ENCODE measurements at places on chromosomes 2 and 18.

GRCh38 chr2:179891237-179891636, 29.8 kb upstream of the ZNF385B start:
- no peak for DNase-seq

GRCh38 chr18:36809590-36810381, 19.0 kb downstream of the TPGS2 start:
- peak; percentile 47 for DNase-seq

DNA sequence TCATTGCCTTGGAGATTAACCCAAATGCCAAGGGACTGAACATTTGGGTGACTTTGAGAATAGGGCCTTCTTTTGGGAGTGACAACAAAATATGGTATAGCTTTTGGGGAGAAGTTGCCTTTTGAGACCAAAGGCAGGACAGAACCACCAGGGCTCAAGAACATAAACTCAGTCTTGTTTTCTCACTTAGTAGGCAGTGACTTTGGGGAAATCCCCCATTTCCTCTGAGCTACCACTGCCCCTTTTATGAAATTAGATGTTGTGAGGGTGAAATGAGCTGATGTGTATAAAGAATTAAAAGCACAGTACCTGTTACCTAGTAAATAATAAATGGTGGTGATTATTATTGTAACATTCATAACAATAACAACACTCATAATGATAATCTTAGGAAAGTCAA, 36.5 kb downstream of the GPD2 start:
- DNase-seq: no peak

DNA sequence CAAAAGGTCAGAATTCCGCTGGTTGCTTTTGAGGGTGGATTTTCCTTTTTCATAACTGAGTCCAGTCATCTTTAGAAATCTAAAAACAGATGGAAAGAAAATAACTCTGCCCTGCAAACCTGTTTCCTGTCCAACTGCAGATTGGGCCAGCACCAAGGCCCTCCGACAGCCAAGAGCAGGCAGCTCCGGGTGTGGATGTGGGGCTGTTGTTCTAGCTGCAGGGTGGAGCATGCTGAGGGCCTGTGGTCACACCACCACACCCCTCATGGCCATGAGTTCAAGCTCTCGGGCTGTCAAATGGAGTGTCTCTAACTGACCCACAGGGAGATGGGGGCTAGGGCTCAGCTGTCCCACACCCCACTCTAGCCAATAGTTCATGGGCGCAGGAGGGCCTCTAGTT, 69.3 kb upstream of the BZW1 start:
- no peak for DNase-seq

- DNase-seq: no peak
Measured at GRCh38 chr2:199405241-199405640, 52.5 kb downstream of the SATB2 start.

GRCh38 chr2:13050764-13051163, 334.0 kb downstream of the TRIB2 start:
- DNase-seq: no peak

DNA sequence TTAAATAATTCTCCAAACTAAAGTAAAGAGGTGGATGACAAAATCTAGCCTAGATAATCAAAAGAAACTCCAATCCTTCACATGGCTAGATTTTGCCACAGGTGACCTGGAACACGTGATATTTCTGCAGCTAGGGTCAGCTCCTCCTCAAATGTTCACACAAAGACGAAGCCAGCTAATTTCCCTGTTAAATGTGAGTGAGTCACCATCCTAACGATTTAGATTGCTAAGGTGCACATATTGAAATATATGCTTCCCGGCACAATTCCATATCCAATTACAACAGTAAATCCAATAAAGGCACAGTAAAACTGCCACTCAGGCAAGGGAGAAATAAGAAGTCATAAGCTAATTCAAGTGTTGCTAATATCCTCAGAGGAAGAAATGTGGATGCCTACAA, 28.7 kb downstream of the IKZF2 start:
- no peak for DNase-seq

DNA sequence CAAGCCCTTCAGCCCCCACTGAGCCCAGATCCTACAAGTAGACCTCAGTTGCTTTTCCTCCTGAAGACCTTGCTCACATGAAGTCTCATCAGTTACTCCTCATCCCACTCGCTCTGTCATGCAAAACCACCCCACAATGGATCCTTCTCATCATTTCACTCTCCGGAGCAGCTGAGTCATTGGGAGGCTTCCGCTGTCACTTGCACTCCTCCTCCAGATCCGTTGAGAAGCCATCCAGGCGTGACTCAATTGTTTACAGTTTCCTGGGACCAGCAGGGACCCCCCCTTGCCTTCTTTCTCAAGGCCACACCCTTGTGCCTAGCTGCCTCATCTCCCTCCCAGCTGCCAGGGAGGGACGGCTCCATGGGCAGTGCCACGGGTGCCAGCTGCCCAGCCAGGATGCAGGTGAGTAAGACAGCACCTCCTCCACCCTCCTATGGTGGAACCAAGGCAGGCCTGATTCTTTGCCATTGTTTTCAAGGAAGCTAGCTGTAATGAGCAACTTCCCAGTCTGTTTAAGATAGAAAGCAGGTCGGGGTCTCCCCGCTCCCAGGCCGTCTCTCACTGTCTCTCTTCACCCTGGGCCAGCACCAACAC, 16.3 kb downstream of the GPR55 start:
- DNase-seq: no peak

DNA sequence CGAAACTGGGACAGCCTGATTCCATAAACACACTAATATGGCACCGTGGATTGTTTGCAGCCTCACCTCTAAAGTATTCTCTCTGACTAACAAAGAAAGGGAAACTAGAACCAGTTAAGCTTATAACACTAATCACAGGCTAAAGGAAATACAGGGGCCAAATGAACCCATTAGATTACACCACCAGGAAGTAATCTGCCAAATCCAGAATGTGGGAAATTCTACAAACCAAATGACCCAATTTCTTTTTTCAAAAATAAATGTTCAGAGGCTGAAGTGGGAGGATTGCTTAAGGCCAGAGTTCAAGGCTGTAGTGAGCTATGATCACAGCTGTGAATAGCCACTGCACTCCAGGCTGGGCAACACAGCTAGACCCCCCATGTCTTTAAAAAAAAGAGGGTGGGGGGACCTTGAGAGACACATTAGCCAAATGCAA, 1.5 kb upstream of the MPPE1 start:
- DNase-seq: no peak

GRCh38 chr2:177882501-177882900, 190.1 kb downstream of the PDE11A start:
- no peak for DNase-seq

DNA sequence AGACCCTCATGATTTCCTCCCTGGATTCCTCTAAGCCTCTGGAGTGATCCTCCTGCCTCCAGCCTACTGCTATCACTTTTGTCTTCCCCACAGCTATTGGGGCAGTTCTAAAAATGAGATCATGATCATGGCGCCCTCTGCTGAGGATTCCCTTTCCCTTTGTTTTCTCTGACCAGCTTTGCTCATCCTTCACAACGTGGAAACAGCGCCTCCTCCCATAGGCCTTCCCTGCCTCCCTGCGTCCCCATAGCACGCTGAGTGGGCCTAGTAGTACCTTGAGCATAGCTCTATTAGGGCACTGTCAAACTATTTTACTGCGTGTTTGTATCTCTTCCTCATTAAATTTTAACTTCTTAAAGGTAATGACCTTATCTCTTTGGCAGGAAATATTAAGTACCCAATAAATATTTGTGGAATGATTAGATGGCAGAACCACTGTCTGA, 207.0 kb upstream of the FANCL start:
- peak; percentile 43 for DNase-seq

- peak; percentile 92 for DNase-seq
Measured at GRCh38 chr2:191499874-191500565, 177.9 kb upstream of the NABP1 start.

DNA sequence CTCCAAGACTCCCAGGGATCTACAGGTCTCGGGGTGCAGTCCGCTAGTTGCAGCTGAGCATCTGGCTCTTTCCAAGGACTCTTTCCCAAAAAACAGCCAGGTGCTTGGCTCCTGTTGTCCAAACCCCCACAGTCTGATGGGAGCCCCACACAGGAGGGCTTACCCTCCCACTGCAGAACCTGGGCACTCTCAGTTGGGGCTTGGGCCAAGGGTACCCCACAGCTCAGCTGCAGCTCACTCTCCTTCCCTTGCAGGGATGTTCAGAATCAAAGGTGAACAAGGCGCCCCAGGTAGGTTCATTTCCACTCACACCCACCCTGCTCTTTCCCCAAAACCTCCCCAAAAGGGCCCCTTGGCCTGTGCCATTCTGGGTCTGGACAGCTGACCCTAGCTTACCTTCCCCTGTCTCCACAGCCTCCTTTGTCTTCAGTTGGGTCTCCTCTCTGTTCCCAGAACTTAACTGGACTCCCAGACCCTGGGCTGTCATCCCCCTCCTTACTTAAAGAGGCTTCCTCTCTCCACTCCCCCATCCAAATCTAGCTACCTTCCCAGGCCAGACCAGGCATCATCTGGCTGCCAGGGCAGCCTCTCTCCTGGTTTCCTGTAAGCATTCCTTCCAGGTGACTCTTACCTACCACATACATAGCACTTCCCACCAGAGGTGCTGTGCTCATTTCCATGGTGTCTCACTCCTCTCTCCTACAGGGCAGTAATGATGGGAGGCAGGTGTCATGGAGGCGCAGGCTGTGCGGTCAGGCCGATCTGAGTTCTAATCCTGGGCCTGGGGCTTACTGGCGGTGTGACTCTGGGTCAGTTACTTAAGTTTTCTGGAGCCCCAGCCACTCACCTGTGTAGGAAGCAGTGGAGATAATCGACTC, 29.5 kb downstream of the MARCO start:
- DNase-seq: no peak

DNA sequence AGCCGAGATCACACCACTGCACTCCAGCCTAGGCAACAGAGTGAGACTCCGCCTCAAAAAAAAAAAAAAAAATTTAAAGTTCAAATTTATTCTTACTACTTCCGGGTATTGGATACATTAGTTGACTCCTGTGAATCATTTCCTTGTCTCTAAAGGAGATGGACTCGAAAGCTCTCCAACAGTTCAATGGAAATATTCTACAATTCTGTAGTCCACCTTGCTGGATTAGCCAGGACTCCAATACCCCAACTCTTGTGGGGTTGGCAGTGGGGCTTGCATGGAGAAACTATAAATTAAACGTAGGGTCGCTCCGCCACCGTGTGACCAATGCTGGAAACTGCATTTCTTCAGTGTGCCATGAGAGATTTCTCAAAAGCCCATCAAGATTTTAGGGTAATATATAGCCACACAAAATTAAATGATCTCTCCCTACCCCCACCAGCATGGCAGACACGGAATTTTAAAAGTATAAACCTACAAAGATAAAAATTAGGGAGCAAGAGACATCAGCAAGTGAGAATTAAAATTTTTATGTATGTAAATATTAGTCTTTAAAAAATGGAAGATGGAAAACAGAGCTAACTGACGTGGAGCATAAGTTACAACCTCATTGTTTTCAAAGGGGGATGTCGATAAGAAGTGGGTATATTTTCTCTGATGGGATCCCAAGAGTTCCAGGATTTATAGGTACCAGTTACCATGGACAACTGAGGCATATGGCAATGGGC, 27.8 kb upstream of the GAREM2 start:
- DNase-seq: peak; percentile 12

DNA sequence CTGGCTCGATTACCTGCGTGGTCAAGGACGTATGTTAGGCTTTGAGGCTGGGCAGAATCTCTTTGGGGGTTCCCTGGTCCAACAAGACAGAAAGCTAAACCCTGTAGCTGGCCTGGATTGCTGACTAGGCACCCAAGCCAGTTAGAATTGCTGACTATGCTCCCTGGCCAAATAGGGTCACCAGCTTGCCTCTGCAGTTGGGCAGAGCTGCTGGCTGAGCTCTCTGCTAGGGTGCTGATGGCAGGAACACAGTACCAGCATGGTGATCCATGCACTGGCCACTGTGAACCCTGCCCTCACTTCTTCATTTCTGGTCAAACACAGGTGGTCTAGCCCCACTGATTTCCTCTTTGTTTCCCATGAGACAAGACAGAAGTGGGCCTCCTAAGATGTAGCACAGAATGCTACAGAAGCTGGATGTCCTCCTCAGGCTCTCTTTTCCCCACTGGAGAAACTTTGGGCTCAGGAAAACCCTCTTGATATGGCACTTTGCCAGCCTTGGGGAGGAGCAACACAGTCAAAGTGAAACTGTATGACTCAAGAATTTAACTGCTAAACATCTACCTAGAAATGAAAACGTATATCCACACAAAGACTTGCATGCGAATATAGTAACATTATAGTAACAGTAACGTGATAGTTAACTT, 20.8 kb downstream of the SP140L start:
- no peak for DNase-seq

DNA sequence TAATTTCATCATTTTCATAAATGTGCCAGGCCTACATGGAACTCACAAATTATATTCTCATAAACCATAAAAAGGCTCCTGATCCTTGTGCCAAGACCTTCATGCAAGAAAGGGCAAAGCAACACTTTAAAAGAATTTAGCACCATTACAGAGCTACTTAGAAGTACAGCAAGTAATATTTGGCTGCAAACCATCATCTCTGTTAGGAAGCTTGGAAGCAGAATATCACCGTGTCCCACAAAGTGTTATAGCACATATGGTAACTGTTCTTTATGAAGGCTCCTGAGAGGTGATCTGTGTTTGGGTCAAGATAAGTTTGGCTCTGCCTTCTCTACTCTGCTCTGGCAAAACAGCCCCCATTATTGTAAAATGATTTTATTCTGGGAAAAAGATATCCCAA, 59.7 kb upstream of the KCNJ3 start:
- no peak for DNase-seq

DNA sequence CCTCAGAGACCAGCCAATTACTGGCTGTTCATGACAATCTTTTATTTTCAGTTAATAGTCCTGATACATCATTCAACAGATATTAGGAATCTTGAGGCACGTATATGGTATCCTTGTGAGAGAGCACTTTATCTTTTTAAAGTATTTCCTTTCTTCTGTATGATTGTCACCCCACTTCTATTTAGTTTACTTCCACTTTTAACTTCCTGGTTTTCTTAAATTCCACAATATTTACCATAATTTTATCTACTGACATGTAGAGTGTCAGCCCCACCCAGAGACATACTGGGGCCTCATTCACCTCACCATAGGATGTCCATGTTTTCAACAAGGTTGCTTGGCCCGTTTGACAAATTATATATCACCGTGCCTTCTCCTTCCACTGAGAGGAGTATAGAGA, 182.9 kb upstream of the ID2 start:
- DNase-seq: no peak

GRCh38 chr2:195639959-195640358, 17.1 kb upstream of the SLC39A10 start:
- DNase-seq: no peak

- DNase-seq: no peak
Measured at GRCh38 chr2:229261599-229261998, 9.5 kb downstream of the PID1 start.

- no peak for DNase-seq
Measured at GRCh38 chr18:58178511-58178910, 134.5 kb downstream of the NEDD4L start.

GRCh38 chr18:48293954-48294898, 115.0 kb downstream of the ZBTB7C start:
- DNase-seq: no peak

- no peak for DNase-seq
Measured at GRCh38 chr2:33241581-33241980, 234.9 kb upstream of the RASGRP3 start.
